ENCODE measurements at places on chromosomes 6 and 20.
A peak's percentile ranks its signal among the peaks of the same experiment; 100 is the strongest.

- DNase-seq = peak; percentile 14
Observed at GRCh38 chr6:6890400-6890858, 217.3 kb upstream of the RREB1 start.

- DNase-seq = peak; percentile 74
Observed at GRCh38 chr20:36541768-36542488, 609 bp downstream of the MYL9 start.

GRCh38 chr20:60191014-60191413 lies 232.8 kb downstream of the CDH26 start:
- no peak for DNase-seq

DNA sequence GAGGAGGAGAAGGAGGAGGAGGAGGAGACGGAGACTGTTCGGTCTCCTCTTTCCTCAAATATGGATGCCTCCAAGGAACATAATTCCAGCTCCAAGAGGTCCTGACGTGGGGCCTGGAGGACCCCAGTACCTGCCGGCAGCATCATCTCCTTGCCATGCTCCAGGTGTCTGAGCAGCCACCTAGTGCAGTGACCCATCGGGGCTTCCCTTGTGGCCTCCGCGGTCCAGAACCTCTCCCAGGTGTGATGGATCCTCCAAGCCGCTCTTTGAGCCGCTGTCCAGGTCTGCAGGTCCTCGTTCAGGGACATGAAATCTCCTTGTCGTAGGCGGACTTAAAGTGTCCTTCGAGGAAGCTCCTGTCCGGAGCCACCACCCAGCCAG lies 35.8 kb upstream of the HLA-C start:
- no peak for DNase-seq

GRCh38 chr20:32609111-32609773 lies 24.1 kb upstream of the NOL4L start:
- no peak for DNase-seq

GRCh38 chr6:113540466-113540865 lies 316.7 kb upstream of the MARCKS start:
- peak; percentile 85 for DNase-seq

DNA sequence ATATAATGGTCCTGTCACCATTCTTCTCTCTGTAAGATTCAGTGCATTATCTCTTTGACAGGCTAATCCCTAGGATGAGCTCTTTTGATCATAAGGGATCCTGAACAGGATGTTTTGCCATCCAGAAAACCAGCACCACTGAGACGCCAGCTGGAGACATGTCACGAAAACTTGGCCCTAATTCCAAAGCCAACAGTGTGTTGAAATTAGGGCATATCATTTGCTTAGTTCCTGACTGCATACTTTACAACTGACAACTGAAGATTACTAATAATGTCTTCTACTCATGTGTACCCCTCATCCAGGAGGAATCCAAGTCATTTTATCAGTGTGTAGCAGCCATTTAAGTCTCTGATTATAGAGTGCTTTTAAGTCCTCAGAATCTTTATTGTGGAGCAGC lies 243.6 kb downstream of the KCNQ5 start:
- peak; percentile 44 for DNase-seq

DNA sequence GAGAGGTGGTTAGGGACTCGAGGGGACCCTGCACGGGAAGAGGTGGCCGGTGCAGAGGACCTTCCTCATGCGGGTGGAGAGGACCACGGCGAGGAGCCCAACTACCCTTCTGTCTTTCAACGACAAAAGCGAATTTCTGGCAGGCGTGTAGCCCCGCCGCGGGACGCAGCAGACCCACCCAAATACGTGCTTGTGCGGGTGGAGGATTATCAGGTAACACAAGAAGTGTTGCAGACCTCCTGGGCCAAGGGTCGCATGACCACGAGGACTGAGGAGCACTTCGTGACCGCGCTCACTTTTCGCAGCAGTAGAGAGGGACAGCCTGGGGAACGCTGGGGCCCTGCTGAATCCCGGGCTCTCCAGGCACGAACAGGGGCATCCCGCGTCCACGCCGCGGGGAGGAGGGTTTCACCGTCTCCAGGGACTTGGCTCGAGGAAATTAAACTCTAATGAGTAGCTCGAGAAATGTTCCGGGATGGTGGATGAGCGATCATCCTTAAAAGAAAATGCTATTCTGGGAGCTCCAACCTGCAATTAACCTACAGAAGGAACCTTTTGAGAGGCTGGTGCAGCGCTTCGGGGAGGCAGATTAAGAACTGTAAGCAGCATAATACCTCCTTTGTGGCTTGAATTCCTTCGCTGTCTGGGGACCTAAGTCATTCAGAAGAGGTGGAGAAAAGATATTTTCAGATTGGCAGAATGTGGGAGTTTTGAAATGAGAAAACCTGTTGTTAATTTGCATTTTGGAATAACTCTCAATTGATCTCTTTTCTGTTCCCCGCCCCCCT lies 804 bp downstream of the C6orf141 start:
- DNase-seq = peak; percentile 3

- no peak for DNase-seq
Observed at GRCh38 chr6:40398810-40399477, 188.2 kb downstream of the LRFN2 start.

All from fibroblast of skin of back (primary cell).